ENCODE measurements at places on chromosomes 12 and 14. TPM values are rescaled to one million over a fixed set of nuclear protein-coding genes. Genes with fewer than 3 reads are reported as not detected.

The IRAK3 gene
- 10.5 TPM for total RNA-seq

The KRR1 gene
- 62.0 TPM for total RNA-seq

The KRT71 gene
- 0.29 TPM for total RNA-seq

The CLECL1 gene
- 0.35 TPM for total RNA-seq

The TMEM121 gene
- total RNA-seq = 14.7 TPM

The CCDC177 gene
- total RNA-seq = not detected

The PKP2 gene
- 19.1 TPM for total RNA-seq

The SMOC1 gene
- total RNA-seq = 3.9 TPM

The RFX4 gene
- not detected for total RNA-seq

The INHBE gene
- total RNA-seq = 0.23 TPM

The ZNF10 gene
- total RNA-seq = 31.8 TPM

The RAB15 gene
- total RNA-seq = 6.5 TPM

The GZMH gene
- total RNA-seq = not detected

The CCDC175 gene
- 1.5 TPM for total RNA-seq

The VWF gene
- total RNA-seq = 34.8 TPM

The RIC8B gene
- total RNA-seq = 18.8 TPM

The USP44 gene
- 2.3 TPM for total RNA-seq

The OR4E2 gene
- not detected for total RNA-seq

The MYH7 gene
- 55.8 TPM for total RNA-seq

The CCDC38 gene
- total RNA-seq = not detected

The MAP1LC3B2 gene
- 0.29 TPM for total RNA-seq

The SMIM41 gene
- total RNA-seq = 0.35 TPM

The SMCO2 gene
- total RNA-seq = 0.18 TPM

The MORN3 gene
- total RNA-seq = 0.70 TPM

The COCH gene
- total RNA-seq = 2.3 TPM

The CEBPE gene
- 1.1 TPM for total RNA-seq

The TAS2R43 gene
- 10.3 TPM for total RNA-seq

The GPR137C gene
- total RNA-seq = 5.5 TPM

The ISM2 gene
- total RNA-seq = 5.7 TPM

The C1S gene
- total RNA-seq = 87.9 TPM

The TIMELESS gene
- 15.1 TPM for total RNA-seq

The VDR gene
- 2.7 TPM for total RNA-seq

The ADAM20 gene
- total RNA-seq = 3.2 TPM

The PAX9 gene
- total RNA-seq = 0.53 TPM

Data from metanephros (tissue), 2 donors.